ENCODE measurements at places on chromosomes 2 and 18.

- DNase-seq, result no peak
Observed at GRCh38 chr2:57848723-57849122, 197.9 kb upstream of the VRK2 start.

DNA sequence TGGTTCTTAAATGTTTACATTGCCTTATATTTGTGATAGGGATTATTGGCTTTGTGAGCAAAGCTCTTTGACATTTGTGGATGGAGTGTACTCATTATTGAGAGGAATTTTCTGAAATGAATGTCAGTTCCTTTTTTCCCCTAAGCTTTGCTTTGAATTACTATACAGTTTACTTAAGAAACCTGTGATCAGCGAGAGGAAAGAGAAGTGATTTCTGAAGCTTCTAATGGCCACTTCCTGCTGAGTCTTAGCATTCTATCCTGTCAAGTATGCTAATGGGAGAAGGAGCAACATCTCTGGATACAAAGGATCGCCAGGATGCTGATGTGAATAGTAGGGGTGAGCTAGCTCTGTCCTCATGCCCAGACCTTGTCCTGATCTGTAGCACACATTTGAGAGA is 47.8 kb upstream of the MGAT5 start:
- no peak for DNase-seq

GRCh38 chr2:118049816-118050140 is 35.9 kb upstream of the CCDC93 start:
- DNase-seq, result no peak

- peak; percentile 53 for DNase-seq
Observed at GRCh38 chr2:208013285-208014178, 11.8 kb downstream of the PLEKHM3 start.

- DNase-seq, result no peak
Observed at GRCh38 chr2:223053484-223054192, 1.6 kb downstream of the KCNE4 start.

DNA sequence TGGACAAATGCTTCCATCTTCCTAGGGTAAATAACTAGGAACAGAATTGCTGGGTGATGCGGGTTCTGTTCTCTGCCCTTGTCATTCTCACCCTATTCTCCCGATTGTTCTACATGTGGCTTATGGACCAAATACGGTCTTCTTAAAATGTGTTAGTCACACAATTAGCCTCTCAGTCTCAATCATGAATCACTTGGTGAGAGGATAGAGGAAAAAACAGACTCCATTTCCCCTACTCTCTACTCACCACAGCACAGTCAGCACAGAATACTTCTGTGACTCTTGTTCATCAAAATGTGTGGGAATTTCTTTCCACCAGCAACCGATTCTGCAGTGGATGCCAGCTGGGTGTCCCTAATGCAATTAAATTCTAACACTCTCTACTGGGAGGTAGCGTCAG is 125.2 kb downstream of the SH3BP4 start:
- no peak for DNase-seq

GRCh38 chr2:105977212-105977611 is 216.9 kb downstream of the UXS1 start:
- peak; percentile 34 for DNase-seq

DNA sequence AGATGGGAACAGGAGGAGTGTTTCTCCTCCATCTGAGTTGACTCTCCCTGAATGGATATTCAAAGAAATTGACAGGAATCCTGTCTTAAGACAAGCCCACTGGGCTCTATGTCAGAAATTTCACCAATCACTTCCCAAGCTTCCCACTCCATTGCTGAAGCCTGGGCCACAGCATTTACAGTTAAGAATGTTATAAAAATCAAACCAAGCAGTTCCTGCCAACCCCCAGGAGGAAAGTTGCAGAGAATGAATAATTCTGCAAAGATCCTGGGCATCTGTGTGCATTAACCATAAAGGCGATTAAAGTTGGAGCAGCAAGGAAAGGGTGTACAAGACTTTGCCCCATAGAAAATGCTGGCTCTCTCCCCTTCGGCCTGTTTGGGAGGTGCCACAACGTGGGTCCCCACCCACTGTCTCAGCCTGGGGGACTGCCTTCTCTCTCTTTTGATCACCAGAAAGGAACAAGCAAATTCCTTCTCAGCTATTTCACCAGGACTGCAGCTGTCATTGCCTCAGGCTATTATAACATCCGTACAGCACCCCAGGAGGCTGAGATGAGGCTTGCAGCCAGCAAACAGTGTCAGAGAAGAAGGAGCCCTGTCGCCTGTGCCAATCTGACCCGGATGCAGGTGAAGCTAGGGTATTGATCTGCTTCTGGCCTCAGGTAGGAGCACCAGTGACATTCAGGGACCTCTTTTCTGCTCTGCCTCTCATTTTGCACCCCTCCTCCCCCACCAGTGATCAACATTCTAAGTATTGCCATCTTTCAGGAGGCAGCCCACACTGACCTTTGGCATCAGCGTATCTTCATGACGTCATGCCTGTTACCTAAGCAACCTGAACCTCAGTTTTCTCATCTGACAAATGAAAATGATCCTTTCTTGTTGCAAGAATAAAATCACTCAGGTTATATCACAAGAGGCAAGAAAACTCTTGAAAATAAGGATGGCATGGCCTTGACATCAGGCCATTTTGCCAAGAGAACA is 219.0 kb downstream of the SH3BP4 start:
- DNase-seq, result peak; percentile 71

DNA sequence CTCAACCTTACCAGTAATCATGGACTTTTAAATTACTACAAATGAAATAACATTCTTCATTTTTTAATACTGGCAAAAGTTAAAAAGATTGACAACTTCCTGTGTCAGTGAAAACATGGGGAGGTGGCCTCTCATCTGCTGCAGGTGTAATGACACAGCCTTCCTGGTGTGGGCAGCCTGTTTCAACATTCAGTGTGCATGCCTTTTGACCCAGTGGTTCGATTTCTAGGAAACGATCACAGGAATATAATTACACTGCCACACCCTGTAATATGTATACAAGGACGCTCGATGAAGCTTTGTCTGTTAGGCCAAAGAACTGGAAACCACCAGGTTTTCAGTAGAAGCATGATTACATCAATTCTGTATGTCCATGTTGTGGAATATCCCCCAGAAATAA is 68.7 kb downstream of the MTHFD2 start:
- DNase-seq, result no peak

- DNase-seq, result no peak
Observed at GRCh38 chr2:111100087-111100764, 20.5 kb upstream of the BCL2L11 start.

DNA sequence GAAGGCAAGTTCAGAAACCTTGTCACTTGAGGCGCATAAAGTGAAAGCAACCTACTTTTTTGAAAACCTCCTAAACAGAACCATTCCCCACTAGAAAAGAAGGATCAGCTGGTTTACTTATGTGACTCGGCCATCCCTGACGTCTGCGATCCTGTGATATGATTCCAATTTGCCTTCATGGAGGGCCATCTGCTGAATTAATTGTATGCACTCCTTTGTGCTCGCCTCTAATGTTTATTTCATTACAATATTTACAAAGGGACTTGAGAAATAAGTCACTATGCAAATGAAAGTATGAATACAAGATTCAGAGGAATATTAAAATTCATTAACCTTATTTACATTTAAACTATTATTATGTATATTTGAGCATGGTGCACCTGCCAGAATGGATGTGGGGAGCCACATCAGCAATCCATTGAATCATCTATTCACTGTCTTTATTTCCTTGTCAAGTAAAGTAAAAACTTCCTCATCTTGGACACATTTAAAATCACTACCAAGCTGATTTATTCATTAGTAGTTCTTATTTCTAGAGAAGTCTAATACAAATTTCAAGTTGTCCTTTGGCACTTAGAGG is 96.5 kb downstream of the RBM43 start:
- DNase-seq, result no peak

DNA sequence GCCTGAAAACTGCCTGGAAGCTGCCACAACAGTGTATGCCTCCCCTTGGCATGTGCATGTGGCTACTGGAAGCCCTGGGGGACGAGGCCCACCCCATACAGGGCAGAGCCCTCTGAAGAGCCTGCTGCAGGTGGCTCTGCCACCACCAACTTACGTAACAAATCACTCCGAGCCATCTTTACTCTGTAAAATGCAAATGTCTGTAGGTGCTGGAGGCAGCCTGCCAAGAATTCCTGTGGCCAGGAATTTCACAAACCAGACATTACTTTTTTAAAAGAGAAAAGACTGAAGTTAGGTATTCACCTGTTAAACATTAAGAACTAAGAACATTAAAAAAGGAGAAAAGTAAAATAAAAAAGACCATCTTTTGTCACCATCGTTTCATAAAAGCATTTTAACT is 106.3 kb downstream of the GPR39 start:
- DNase-seq, result no peak

- peak; percentile 68 for DNase-seq
Observed at GRCh38 chr18:57803103-57803969, at the start of gene ATP8B1. ATP8B1 (minus strand) TSS chr18:57803315; CDS start chr18:57731807, 71,508 bp downstream.

DNA sequence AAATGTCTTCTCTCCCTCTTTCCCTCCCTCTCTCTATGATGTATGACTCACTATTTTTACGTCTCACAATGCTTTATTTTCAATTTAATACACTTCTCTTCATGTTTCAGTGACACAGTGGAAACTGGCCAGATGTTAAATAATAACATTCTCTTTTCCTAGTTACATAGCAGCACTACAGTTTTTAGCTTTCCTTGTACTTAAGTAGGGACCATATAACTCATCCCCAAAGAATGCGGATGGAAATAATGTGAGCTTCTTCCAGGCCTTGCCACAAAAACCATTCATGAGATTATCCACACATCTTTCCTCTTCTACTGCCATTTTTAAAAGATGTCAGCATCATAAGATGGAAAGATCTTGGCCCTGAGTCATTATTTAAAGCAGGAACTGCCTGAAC is 789.4 kb downstream of the LRP1B start:
- DNase-seq, result peak; percentile 88

- DNase-seq, result no peak
Observed at GRCh38 chr2:205276116-205276777, 406.1 kb upstream of the NRP2 start.

- no peak for DNase-seq
Observed at GRCh38 chr2:140491876-140492275, 1638.9 kb downstream of the LRP1B start.

DNA sequence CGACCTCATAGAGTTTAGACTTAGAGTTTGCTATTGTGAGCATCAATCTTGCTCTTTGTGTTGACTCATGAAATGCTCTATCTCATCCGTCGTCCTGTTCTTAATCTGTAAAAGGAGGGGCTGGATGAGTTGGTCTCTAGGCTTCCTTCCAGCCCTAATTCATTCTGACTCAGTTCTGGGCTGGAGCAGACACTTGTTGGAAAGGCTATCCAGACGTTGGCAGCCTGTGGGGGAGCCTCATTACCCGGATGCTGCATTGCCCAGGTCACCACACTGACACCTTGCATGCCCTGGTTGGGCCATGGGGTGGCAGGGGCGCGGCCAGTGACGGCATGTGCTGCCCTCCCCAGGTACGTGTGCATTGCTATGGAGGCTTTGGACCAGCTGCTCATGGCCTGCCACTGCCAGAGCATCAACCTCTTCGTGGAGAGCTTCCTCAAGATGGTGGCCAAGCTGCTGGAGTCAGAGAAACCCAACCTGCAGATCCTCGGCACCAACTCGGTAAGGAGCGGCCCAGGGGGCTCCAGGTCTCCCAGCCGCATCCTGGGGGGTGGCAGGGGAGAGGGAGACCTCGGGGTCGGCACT is 61.5 kb downstream of the EFR3B start:
- no peak for DNase-seq

- DNase-seq, result no peak
Observed at GRCh38 chr2:34093790-34094189, 494.7 kb upstream of the FAM98A start.

- DNase-seq, result peak; percentile 44
Observed at GRCh38 chr2:234494361-234495250, 2.3 kb downstream of the ARL4C start.

DNA sequence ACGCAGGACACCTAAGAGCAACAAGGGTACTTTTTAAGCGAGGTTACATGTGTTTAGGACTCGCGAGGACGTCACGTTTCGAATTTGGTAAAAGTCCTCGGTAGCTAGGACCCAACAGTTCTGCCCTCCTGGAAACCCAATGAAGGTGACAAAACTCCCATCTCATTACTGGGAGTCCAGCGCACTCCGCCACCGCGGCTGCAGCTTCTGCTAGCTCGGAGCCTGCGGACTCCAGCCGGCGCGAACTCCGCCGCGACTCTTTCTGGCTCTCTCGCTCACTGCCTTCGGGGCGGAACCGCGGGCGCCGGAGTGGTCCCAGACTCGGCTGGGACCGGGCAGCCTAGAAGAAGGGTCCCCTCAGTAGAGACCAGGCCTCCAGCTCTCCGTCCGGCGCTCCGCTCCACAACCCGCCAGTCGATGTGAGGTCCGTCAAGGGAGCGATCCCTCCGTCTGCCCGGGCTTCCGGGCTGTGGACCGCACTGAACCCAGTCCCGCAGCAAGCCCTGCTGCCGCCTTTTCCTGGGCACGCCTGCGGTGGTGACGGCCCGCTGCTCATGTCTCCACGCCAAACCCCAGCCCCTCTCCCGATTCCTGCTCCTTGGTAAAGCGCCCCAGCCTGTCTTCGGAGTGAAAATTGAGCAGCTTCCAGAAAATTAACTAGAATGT is 3.0 kb upstream of the OSR1 start:
- no peak for DNase-seq

DNA sequence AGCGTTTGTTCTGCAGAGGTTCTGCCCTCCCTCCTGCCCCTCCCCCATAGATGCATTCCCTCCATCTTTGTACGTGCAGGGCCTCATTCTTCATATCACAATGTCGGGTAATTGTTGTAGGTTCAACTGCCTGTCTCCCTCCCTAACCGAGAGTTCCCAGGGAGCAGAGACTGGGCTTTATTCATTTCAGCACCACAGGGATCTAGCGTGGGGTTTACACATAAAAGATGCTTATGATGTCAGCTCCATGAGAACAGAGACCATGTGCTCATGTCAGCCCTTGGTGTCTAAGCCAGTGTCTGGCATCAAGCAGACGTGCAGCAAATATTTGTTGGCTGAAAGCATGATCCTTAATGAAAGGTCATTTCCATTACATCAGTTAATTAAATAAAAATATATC is 298.9 kb upstream of the TRIB2 start:
- peak; percentile 28 for DNase-seq

GRCh38 chr2:217638031-217638430 is 364.8 kb downstream of the TNS1 start:
- DNase-seq, result no peak

GRCh38 chr2:11060376-11061169 is 94.7 kb upstream of the SLC66A3 start:
- no peak for DNase-seq

- DNase-seq, result peak; percentile 27
Observed at GRCh38 chr18:13570856-13571495, 155.4 kb downstream of the FAM210A start.

DNA sequence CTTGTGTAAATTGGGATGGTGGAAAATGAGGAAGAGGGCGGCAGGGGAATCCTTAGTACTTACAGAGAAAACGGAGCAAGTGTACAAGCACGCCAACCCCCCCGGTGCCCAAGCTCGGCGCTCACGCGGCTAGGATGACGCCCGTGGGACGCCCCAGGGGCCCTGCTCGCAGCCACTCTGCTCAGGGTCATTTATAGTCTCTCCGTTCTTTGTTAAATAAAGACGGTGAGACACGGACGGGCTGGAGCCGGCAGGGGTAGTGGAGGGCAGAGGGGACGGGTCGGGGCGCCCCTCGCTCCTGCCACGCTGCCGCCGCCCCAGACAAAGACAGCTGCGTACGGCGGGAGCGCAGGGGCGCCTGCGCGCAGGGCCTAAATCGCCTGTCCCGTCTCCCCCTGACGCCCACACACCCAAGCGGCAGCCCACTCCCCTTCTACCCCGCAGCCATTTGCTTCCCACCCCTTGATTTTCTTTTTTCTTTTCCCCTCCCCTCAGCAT is 37.8 kb downstream of the PCBP1 start:
- DNase-seq, result peak; percentile 70

All from fibroblast of villous mesenchyme (primary cell).